ENCODE measurements at places on chromosomes 4 and X. TPM values are rescaled to one million over a fixed set of nuclear protein-coding genes. Genes with fewer than 3 reads are reported as not detected.

GRCh38 chr4:128512161-128512560 lies 224.5 kb upstream of the PGRMC2 start:
- no peak for DNase-seq
- no peaks in the 10 kb centered on the region for H3K36me3 ChIP-seq
- no peaks in the 10 kb centered on the region for H3K27me3 ChIP-seq
- H3K4me3 ChIP-seq, result no peak overlapping the region
- H3K27ac ChIP-seq, result no peak overlapping the region

DNA sequence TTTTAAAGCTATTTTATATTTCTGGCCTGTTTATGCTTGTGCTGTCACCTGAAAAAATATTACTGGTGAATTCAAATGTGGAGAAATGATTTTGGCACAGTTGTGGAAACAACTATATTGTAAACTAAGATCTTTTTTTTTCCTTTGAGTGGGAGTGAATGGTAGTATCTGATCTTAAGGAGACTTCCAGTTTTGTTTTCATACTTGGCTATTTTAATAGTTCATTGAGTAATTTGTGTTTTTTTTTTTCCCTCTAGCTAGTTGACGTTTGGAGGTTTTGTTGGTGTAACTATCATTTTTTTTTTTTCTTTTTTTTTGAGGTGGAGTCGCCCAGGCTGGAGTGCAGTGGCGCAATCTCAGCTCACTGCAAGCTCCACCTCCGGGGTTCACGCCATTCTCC lies 10.5 kb downstream of the STAG2 start:
- H3K36me3 ChIP-seq, result no peaks in the 10 kb centered on the region
- no peaks in the 10 kb centered on the region for H3K27me3 ChIP-seq
- H3K4me1 ChIP-seq, result no peaks in the 10 kb centered on the region

DNA sequence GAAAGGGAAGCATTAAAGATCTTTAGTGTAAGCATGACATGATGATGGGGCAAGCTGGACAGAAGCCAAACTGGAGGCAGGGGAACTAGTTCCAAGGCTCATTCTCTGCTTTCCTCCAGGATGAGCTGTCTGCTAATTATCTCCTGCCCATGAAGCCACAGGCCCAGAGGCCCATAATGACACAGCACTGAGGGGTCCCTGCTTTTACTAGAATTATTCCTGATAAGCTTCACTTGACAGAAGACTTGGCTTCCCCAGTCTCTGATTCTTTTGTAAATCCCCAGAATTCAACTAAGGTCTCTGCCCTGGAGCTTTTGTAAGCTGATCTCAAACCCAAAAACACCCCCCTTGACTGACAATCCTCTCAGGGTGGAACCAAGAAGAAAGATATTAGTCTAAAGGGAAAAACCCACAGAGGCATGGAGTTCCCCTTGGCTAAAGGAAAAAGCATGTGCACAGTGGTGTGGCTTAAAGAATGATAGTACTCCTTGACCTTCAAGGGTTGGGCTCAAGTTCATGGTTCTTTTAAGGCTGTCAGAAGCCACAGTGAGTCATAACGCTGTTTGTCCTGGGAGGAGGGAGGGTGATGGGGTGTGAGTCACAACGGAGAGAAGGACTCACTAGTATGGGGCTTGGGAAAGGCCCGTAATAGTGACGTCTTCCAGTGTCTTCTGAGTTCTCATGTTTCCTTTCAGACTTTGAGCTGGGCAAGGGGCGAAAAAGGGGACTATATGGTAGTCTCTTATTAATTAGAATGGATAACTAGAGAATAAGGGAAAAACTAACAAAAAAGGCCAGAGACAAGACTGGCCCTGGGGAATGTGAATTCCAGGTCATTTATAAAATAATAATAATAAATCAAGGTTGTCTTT lies 146.0 kb upstream of the CPEB2 start:
- no peaks in the 10 kb centered on the region for H3K27me3 ChIP-seq
- no peak for DNase-seq
- no peaks in the 10 kb centered on the region for H3K36me3 ChIP-seq
- H3K4me1 ChIP-seq, result peaks cover 3% of the 10 kb centered on the region

GRCh38 chr4:9877123-9877522 lies 95.7 kb downstream of the DRD5 start:
- no peak for DNase-seq
- H3K27me3 ChIP-seq, result no peaks in the 10 kb centered on the region
- H3K27ac ChIP-seq, result no peak overlapping the region

- H3K27ac ChIP-seq, result no peak overlapping the region
- no peak for DNase-seq
- H3K36me3 ChIP-seq, result no peaks in the 10 kb centered on the region
- H3K4me1 ChIP-seq, result no peaks in the 10 kb centered on the region
- H3K4me3 ChIP-seq, result no peak overlapping the region
Measured at GRCh38 chr4:55133951-55134350, 8.6 kb upstream of the KDR start.

GRCh38 chr4:24605216-24605615 lies 20.9 kb upstream of the DHX15 start:
- no peaks in the 10 kb centered on the region for H3K4me1 ChIP-seq
- DNase-seq, result no peak
- no peak overlapping the region for H3K4me3 ChIP-seq
- H3K27ac ChIP-seq, result no peak overlapping the region
- no peaks in the 10 kb centered on the region for H3K27me3 ChIP-seq

The ATOH1 gene
- not detected for total RNA-seq

All from liver (tissue), 10 donors.